Type B pancreatic cell (in vitro differentiated cells): ENCODE measurements at places on chromosomes 5 and 9. TPM values are rescaled to one million over a fixed set of nuclear protein-coding genes. Genes with fewer than 3 reads are reported as not detected.

DNA sequence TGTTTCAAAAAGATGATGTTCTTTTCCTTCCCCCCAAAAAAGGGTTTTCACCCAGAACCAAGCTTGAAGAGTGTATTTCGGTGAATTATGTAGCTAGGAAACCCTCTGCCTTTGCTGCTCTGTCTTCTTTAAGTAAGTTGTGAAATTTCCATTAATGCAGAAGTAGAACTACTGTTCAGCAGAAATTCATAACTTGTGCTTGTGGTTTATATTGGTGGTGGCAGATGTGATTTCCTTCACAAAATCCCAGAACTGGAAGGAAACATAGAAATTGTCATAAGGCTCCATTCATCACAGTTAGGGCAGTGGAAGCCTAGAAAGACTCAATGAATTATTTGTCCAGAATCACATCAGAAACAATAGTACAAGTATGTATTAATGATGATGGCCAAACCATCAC lies 42.1 kb upstream of the DAB2 start:
- H3K36me3 ChIP-seq, result no peaks in the 10 kb centered on the region
- H3K4me1 ChIP-seq, result no peaks in the 10 kb centered on the region
- no peak overlapping the region for H3K4me3 ChIP-seq
- peaks cover 12% of the 10 kb centered on the region for H3K27me3 ChIP-seq
- H3K27ac ChIP-seq, result no peak overlapping the region
- no peak for DNase-seq

GRCh38 chr5:140554454-140554853 lies 2.8 kb downstream of the SRA1 start:
- H3K27ac ChIP-seq, result peak overlapping the region; percentile 1
- DNase-seq, result no peak
- H3K4me3 ChIP-seq, result peak overlapping the region; percentile 0
- H3K4me1 ChIP-seq, result peaks cover 30% of the 10 kb centered on the region
- H3K36me3 ChIP-seq, result peaks cover 23% of the 10 kb centered on the region

DNA sequence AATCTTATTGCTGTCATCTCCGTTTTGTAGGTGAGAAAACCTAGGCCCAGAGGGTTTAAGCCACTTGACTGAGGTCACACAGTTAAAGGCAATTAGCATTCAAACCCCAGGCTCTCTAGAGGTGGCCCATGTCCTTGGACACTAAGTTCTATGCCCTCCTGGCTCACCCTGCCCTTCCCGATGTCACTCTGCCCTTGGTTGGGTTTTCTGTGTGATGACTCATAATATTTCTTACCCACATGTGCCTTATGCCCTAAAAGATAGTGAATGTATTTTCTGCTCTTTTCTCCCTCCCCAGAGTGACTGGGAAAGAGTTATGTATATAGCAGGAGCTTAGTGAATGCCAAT lies 174.5 kb upstream of the PITX1 start:
- DNase-seq, result no peak
- no peak overlapping the region for H3K4me3 ChIP-seq
- peaks cover 10% of the 10 kb centered on the region for H3K27me3 ChIP-seq

- H3K4me1 ChIP-seq, result peaks cover 48% of the 10 kb centered on the region
- DNase-seq, result no peak
- H3K27me3 ChIP-seq, result no peaks in the 10 kb centered on the region
- H3K4me3 ChIP-seq, result no peak overlapping the region
Observed at GRCh38 chr5:33229216-33229615, 211.5 kb upstream of the TARS1 start.

GRCh38 chr5:107542428-107542827 lies 128.3 kb downstream of the EFNA5 start:
- peak overlapping the region; percentile 66 for H3K4me3 ChIP-seq
- H3K4me1 ChIP-seq, result peaks cover 63% of the 10 kb centered on the region
- peaks cover 9% of the 10 kb centered on the region for H3K36me3 ChIP-seq
- H3K27ac ChIP-seq, result peak overlapping the region; percentile 50

EIF4EBP3 gene
- 4.8 and 8.4 TPM in 2 replicates for total RNA-seq

AFAP1L1 gene
- total RNA-seq, result 6.4 and 12.1 TPM in 2 replicates

IFNK gene
- total RNA-seq, result not detected in 2 replicates

CTXN3 gene
- 0.29 TPM in 1 of 2 replicates, not detected in the other for total RNA-seq
